ENCODE measurements at places on chromosomes 7 and 10.
A peak's percentile ranks its signal among the peaks of the same experiment; 100 is the strongest.

GRCh38 chr10:104351061-104351702 is 2.5 kb upstream of the CFAP58 start:
- peak; percentile 68 for DNase-seq

GRCh38 chr10:11197266-11197712 is 179.6 kb downstream of the CELF2 start:
- peak; percentile 85 for DNase-seq

- no peak for DNase-seq
These were observed 6.6 kb downstream of the TFPI2 start for GRCh38 chr7:93883917-93884345.

DNA sequence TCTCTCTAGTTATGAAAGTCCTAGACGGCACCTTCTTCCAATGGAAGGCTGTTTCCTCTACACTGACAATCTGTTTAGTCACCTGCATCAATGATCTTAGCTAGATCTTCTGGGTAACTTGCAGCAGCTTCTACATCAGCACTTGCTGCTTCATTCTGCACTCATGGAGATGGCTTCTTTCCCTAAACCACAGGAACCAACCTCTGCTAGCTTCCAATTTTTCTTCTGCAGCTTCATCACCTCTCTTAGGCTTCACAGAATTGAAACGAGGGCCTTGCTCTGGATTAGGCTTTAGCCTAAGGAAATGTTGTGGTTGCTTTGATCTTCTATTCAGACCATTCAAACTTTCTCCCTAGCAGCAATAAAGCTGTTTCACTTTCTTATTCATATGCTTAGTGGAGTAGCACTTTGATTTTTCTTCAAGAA is 24.6 kb downstream of the NAMPT start:
- no peak for DNase-seq

DNA sequence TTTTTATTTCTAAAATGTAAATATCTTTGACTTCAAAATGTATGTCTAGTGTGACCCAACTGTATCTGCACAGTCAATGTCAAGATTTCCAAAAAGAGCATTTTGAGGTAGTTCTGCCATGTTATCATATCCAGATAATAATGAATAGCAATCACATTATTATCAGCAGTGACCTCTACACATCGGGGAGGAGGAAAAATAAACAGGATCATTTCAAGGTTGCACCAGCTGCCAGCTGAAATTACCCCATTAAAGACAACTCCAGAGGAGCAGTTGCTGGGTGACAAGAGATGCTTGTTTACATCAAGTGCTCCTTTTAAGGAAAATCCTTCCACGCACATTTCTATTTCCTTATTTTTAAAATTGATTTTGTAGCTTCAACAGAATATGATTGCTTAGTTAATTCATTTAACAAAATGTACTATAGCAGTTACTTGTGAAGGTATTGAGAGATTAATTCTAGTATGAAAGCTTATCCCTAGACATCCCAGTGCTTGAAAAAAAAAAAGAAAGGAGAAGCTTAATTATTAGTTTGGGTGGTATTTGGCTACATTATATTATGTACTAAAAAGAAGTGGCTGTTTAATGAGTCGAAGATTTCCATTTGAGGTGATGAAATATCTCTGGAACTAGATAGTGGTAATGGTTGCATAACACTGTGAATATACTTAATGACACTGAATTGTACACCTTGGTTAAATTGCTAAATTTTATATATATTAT is 19.3 kb upstream of the SLC35G1 start:
- no peak for DNase-seq

- DNase-seq, result no peak
These were observed 73.4 kb downstream of the HIPK2 start for GRCh38 chr7:139704308-139704879.

DNA sequence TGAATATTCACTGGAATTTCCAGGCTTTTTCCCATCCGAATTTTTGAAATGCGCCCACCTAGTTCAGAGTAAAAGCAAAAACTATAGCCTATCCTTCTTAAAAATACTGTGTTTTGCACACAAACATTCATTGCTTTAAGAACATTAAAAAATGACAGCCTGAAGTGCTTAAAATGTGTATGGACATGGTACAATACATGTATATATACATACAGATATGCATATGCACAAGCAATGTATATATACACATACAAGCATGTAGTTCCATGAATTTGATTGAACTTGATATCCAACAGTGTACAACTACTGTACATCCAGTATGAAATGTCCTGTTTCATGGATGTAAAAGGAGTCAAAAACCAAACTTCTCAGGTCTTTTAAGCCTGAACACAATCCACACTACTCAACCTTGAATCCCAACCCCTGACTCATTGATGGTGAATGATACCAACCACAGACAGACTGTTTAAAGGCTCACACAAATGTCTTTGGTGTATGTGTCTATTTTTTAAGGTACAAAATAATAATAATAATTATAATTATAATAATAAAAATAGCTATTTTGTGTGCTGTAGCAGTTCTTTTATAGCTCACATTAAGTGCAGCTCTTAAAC is 14.8 kb downstream of the INHBA start:
- DNase-seq, result no peak

DNA sequence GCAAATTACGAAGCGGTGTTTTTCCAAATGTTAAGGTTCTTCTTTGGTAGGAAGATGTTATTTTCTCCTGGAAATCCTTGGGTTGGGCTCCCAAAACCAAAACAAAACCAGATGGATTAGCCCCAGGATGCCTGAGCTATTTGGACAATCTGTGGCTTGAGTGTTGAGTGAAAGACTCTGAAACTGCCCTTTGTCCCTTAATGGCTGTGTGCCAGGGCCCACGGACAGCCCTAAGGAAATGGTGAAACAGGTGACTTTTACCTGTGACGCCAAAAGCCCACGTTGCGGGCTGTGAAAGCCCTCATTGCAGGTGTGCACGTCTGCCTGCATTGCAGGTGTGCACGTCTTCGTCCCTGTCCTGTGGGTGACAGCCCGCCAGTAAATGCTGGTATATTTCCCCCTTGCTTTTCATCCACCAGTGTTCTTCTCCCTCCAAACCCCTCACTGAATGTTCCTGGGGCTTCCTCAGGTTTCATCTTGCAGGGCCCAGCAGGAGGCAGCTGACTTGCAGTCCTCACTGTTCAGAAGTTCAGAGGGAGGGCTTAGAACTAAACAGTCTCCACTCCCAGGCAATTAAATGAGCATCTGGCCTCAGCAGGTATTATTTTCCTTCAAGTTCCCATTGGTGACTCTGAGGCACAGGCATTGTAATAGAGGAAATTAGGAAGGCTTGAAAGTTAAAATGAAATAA is 10.7 kb downstream of the PFKP start:
- no peak for DNase-seq

DNA sequence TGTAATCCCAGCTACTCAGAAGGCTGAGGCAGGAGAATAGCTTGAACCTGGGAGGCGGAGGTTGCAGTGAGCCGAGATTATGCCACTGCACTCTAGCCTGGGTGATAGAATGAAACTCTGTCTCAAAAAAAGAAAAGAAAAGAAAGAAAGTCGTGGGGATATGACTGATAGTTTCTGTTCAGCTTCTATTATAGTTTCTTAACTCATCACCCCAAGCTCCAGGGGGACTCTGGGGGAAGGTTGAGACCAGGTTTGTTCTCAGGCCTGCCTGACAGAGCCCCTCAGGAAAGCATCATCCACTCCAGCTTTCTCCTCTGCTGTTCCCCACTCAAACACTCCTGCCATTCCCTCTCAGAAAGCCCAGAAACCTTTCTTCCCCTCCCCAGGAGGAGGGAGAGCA is 542.4 kb upstream of the GALNT17 start:
- DNase-seq, result no peak

- no peak for DNase-seq
These were observed 68.2 kb downstream of the CUBN start for GRCh38 chr10:17061418-17061817.

DNA sequence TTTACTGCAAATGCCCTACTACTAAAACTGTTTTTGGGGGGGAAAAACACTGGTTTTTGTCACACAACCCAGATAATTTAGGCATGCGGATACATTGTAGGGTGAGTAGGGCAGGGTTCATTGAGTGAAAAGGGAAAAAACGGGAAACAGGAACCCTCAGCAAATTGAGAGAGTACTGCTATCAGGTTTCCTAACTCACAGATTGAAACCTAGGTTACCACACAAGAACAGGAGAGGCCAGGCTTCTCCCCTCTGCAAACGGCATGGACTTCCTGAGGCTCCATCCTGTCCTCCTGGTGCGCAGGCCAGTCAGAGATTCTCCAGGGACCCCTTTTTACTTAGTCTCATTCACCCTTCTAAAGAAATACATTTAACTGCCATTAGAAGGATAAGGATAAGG is 30.6 kb downstream of the AVL9 start:
- DNase-seq, result no peak

- DNase-seq, result no peak
These were observed 120.6 kb downstream of the GLCCI1 start for GRCh38 chr7:8089036-8089780.

- DNase-seq, result no peak
These were observed 212.7 kb downstream of the HDAC9 start for GRCh38 chr7:18708204-18708603.

GRCh38 chr7:80372415-80372814 is 139.4 kb downstream of the GNAT3 start:
- DNase-seq, result no peak

DNA sequence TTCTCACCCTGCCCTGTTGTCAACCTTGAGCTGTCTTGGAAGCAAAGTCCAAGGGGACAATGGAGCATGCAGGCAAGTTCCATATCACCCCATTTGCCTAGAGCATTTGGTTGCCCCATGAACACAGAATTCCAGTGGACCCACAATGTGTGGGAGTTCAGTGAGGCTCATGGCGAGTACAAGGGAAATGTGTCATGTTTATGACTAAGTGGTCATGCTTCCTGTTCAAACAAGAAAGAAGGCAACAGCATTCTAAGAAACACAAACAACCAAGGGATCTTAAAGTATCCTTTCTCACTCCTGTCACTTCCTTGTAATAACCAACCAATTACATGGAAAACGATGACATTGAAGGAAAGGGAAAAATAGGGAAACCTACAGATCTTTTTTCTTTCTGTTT is 513.0 kb downstream of the INHBA start:
- peak; percentile 57 for DNase-seq

- no peak for DNase-seq
These were observed 239.1 kb downstream of the SKAP2 start for GRCh38 chr7:26625286-26625685.

GRCh38 chr7:108149908-108150307 is 19.7 kb upstream of the LAMB4 start:
- DNase-seq, result no peak

- DNase-seq, result no peak
These were observed 61.6 kb downstream of the ARHGAP22 start for GRCh38 chr10:48543182-48543844.

DNA sequence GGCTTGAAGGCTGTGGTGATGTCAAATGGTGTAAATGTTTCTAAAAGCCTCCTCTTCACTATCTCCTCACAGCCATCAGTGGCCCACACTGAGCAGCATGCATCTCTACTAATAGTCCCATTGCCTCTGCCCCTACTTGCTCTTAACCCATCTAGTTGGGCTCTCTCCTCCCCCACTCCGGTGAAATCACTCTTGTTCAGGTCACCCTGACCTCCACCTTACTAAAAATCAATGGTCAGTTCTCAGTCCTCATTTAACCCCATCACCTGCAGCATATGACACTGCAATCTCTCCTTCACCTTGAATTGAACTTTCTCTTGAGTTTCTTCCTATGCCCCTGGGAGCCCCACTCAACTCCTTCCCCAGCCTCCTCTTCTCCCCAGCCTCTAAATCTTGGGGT is 355.1 kb upstream of the AOAH start:
- no peak for DNase-seq

- DNase-seq, result no peak
These were observed 7.7 kb downstream of the NACAD start for GRCh38 chr7:45080958-45081669.

DNA sequence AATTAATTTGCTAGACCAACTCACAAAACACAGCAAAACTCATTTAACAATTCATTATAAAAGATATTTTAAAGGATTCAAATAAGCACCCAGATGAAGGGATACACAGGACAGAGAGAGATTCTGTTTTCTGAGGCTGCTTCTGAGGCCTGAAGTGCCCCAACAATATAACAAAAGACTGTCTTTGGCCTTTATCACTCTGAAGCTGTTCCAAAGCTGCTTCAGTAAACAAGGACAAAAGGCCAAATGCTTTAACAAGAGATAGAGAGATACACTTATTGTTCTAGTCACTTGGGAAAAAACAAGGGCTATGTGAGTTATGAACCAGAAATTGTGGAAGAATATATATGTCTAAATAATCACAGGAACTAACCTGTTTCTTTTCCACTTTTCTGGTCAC is 223.7 kb downstream of the CXCL12 start:
- no peak for DNase-seq

- no peak for DNase-seq
These were observed 12.7 kb downstream of the AFAP1L2 start for GRCh38 chr10:114391599-114391998.
